ENCODE measurements at places on chromosomes 2 and 18.

- DNase-seq: no peak
Observed at GRCh38 chr18:22185273-22185672, 15.9 kb downstream of the GATA6 start.

GRCh38 chr2:32711908-32712501 lies 84.2 kb downstream of the TTC27 start:
- DNase-seq: no peak

- peak; percentile 4 for DNase-seq
Observed at GRCh38 chr2:16487686-16488085, 177.9 kb downstream of the CYRIA start.

DNA sequence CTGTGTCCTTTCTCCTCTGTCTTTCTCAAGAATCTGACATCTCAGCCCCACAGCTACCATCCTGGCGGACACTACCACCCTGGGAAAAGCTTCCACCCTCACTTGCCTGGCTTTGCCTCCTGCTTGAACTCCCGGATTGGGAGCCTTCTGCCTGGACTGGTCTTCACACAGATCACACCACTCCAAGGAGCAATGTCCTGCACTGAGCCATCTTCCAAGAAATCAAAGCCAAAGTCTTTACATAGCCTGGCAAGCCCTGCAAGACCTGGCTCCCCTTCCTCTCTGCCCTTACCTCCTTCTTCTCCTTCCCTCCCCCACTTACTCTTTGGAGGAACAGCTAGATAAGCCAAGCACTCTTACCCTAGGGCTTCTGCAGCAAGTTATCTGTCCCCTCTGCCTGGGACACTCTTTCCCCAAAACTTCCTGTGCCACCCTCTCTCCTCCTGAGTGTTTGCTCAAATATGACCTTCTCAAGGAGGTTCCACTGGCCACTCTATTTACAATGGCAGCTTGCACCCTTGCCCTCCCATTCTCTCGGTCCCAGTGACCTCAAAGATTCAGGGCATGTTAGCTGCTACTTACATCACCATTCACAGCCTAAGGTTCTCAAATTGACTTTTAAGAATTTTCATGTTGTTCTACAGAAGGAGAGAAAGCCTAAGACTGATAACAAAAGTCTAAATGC lies 9.7 kb downstream of the ATP8B1 start:
- no peak for DNase-seq

GRCh38 chr2:96527286-96528005 lies 9.1 kb upstream of the ARID5A start:
- peak; percentile 40 for DNase-seq

DNA sequence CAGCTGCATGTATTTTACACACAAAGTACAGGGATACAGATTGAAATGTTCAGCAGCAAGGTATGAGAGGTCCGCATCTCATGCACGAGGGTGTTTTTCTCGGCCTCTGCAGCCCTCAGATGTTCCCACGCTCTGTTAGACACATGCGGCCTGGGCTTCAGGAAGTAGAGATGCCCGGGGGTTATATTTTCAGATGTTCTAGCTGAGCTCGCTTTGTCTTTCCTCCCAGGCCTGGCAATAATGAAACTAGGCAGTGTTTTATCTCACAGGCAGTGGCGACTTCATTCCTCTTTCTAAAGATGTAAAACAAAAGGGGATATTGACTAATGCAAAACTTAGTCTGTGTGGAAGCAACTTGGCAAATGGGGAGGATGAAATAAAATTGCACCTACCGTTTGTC lies 190.7 kb downstream of the GBX2 start:
- DNase-seq: no peak

GRCh38 chr2:172664766-172665165 lies 70.9 kb upstream of the RAPGEF4 start:
- DNase-seq: no peak

- no peak for DNase-seq
Observed at GRCh38 chr2:100043891-100044255, 98.5 kb downstream of the AFF3 start.

- DNase-seq: no peak
Observed at GRCh38 chr2:119229716-119230115, 6.1 kb downstream of the STEAP3 start.

DNA sequence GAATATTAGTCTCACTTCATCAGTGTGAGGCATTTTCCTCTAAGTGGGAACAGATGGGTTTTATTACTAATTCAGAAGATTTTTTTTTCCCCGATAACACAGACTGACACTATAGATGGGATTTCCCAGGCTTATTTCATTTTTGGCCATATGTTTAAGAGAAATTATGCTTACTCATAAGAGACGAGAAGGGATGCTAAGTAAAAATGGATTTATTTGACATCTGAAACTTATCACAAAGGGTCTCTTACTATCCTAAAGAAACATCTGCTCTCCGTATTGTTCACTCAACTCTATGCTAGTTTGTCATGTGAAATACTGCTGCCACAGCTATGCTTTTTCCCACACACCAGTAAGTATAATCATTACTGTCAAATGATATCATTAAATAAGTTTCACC lies 1476.3 kb downstream of the LRP1B start:
- peak; percentile 48 for DNase-seq

DNA sequence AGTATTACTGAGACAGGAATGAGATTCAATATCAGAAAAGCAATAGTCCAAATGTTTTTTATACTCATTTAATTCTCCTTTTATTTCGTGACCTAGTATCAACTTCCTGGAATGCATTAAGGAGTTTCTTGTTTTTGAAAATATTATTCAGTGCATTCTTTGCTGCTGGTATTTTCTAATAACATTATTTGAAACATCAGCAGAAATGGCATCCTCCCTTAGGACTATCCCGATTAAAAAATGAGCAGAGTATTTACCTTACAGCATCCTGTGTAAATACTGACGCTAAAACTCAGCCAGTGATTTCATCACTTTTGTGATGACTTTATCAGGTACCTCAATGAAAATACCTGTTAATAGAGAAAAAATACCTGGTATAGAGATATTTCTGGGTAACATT lies 16.3 kb downstream of the COL4A3 start:
- no peak for DNase-seq

GRCh38 chr2:181588546-181588945 lies 68.4 kb downstream of the CERKL start:
- DNase-seq: no peak

DNA sequence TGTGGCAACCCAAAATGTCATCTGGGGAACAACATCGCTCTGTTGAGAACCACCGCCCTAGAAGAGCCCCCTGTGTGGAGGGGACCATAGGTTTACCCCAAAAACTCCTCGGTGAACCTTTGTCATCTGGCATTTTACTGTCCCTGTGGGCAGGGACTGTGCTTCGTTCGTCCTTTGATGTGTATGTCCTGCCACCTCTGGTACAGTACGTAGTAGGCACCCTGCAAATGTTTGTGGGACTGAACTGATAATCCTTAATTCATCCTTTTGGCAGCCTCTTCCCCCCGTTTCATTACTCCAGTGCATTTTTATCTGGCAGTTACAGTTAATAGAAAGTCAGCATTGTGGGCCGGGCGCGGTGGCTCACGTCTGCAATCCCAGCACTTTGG lies 728 bp downstream of the NAPG start:
- DNase-seq: no peak

- peak; percentile 30 for DNase-seq
Observed at GRCh38 chr2:120494446-120494845, 148.5 kb downstream of the INHBB start.

DNA sequence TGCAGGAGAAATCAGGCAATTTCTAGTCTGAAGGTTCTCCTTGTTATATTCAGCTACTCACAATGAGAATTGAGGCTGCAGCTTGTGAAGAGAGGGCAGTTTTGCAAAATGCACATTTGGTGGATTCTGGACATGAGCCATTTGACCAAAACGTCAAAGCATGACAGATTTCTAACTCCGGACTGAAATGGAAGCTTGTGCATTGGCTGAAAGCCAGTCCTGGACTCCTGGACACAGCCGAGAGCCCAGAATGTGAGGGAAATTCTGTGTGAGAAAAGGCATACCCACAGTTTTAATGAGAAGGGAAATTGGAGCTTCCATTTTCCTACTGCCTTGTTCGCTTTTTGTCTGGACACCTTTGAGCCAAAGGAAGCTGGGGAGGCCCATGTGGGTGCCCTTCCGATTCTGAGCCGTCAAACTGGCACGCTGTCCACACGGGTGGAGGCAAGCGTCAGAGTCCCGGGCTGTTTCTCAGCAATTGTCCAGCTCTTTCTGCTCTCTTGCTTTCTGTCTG lies 23.7 kb upstream of the ROCK2 start:
- DNase-seq: no peak

DNA sequence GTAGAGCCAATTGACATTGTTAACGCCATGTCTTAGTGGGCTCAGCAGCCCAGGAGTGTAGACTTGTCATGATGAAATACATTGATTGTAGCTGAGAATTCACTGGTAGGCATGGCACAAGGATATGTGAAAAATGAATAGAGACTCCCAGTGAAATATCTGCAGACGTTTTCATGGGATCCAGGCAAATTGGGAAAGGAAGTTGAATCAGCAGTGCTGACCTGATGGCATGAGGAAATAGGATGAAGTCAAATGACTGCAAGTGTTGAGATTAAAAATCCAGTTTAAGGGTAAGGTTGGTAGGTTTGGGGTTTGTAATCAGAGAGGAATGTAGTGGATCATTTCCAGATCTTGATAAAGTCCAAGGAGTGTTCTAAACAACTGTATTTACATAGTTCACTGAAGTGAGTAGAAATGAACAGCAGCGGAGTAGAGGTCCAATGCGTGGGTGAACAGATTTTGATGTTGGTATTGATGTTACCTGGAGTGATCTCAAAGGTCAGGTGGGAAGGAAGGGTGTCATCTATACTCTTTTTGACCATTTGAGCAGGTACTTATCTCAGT lies 24.6 kb downstream of the INSIG2 start:
- peak; percentile 68 for DNase-seq

- no peak for DNase-seq
Observed at GRCh38 chr2:205129531-205129930, 552.8 kb upstream of the NRP2 start.

- DNase-seq: peak; percentile 89
Observed at GRCh38 chr2:138997856-138998517, 217.8 kb upstream of the NXPH2 start.

- no peak for DNase-seq
Observed at GRCh38 chr2:172969166-172969565, 106.5 kb upstream of the MAP3K20 start.

GRCh38 chr2:151640087-151640486 lies 94.2 kb downstream of the NEB start:
- no peak for DNase-seq

DNA sequence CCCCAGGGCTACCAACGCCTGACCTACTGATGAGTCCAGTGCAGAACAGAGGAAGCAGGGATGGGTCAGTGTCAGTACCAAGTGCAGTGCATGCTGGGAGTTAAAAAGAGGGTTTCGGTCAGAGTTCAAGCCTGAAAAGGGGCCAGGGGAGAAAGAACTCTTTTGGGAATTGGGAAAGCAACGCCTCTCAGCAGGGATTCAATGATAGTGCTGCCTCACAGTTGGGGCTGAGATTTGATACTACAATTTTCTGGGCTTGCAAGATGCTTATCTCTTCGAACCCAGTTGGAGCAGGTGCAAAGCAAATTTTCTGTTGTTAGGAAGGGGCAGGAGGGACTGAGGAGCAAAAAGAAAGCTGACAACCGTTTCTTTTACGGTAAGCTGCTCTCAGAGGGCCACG lies 82.6 kb downstream of the CERKL start:
- DNase-seq: no peak

DNA sequence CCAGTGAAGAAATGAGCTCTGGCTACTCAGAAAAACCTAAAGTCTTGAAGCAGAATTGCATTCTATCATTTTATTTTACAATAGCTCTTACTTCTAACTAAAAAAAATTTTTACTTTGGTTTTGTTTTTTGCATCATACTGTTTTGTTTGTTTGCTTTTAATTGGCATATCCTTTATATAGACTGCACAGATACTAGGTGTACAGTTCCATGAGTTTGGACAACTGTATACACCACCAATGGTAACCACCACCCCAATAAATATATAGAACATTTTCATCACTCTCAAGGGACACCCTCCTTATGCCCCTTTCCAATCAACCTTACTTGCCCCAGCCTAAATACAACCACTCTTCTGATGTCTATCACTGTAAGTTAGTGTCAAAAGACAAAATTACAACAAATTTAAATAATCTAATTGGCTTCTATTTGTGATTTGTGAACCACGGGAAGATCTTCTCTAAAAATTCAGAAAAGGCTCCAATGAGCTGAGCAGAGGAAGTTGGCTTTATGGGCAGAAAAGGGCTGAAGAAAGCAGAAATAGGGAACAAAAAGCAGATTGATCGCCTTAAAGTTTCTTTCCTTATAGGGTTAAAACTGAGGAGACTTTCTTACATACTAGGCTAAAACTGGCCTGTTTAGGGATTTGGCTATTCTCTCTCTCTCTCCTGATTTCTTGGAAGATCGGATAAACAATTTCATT lies 22.2 kb upstream of the SOS1 start:
- DNase-seq: no peak

DNA sequence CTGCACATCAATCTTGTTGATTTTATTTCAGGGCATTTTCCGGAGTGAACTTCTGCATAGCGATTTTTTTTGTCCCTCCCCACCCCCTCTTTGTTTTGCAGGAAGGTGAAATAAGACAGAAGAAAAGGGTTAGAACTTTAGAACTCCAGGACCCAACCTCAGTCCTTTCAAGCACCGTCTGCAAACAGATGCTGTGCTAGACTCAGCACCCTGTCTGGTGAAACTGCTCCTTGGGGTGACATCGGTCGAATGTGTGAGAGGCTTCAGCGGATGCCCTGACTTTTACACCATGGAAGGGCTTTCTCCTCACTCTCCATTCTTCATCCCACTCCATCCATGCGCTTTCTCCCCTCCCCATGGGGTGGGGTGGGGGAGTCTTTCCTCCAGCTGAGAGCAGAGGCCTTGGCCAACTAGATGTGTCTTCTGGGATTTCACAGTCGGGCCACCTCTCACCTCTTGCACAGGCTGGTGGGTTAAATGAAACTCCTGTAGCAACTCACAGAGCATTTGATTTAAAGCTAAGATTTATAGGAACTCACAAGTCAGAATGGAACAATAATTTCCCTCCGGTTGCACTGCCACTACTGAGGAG lies 43.3 kb upstream of the EDAR start:
- DNase-seq: no peak

GRCh38 chr18:74380916-74381315 lies 65.3 kb downstream of the C18orf63 start:
- no peak for DNase-seq

DNA sequence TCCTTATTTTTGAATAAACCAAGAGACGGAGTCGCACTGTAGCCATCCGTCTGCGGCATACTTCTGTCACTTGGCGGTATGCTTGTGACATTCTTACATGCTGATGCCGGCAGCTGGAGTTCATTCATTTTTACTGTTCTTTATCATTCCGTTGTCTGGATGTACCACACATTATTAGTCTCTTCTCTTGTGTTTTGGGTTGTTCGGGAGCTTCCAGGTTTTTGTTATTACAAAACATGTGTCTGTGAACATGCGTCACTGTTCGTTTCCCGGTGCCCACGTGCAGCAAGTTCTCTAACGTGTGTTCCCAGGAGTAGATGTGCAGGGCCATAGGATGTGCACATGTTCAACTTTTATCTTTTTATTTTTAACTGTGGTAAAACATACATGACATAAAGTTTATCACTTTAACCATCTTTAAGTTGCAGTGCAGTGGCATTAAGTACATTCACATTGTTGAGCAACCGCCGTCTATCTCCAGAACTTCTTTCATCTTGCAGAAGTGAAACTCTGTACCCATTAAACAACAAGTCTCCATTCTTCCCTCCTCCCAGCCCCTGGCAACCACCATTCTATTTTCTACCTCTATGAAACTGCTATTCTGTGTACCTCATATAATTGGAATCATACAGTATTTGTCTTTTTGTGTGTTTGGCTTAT lies 40.1 kb downstream of the MTCL1 start:
- peak; percentile 86 for DNase-seq

- peak; percentile 66 for DNase-seq
Observed at GRCh38 chr2:159133797-159134196, 152.7 kb downstream of the WDSUB1 start.

Measured in fibroblast of skin of back (primary cell).